ENCODE measurements at places on chromosomes 5 and 9.

- DNase-seq: peak; percentile 69
Observed at GRCh38 chr9:126611592-126612325, 2.0 kb upstream of the LMX1B start.

GRCh38 chr5:153623751-153624450 is 133.4 kb downstream of the GRIA1 start:
- DNase-seq: no peak

DNA sequence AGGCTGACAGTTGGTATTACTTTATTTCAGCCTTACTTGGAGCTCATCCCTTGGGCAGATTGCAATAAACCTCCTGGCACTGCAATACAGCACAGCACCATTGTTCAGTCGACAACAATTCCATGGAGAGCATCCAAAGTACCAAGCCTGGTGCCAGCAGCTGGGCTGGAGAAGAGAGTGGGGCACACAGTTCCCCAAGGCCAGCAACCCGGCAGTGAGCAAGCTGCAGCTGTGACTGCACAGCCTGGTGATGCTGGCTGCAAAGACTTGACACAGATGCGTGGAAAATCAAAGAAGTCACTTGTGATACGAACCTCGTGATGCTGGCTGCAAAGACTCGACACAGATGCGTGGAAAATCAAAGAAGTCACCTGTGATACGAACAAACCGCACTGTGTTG is 125.4 kb downstream of the ATPSCKMT start:
- no peak for DNase-seq

GRCh38 chr5:135955525-135955924 is 742 bp upstream of the LECT2 start:
- no peak for DNase-seq

DNA sequence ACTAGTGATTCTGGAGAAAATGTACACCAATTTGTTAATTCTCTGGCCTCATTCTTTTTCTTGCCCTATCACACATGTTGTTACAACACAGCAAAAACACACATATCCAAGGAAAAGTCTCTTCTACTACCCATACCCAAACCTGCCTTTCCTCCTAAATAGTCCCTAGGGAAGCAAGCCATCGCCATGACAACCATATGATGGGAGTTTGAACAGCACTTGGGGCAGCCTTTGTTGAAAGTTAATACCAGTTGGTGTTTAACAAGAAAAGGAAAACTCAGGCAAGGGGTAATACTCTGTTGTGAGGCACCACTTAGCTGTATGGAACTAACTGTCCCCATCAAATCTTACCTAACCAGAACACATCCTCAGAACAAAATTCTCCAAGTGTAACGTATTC is 1.7 kb downstream of the TRPM3 start:
- no peak for DNase-seq

- no peak for DNase-seq
Observed at GRCh38 chr5:109877670-109878045, 187.9 kb downstream of the MAN2A1 start.

GRCh38 chr5:108749128-108749861 is 1.6 kb downstream of the FER start:
- no peak for DNase-seq

- no peak for DNase-seq
Observed at GRCh38 chr5:138469540-138470321, 4.5 kb downstream of the EGR1 start.

GRCh38 chr9:136297016-136297691 is 6.7 kb downstream of the CCDC187 start:
- DNase-seq: no peak

- peak; percentile 36 for DNase-seq
Observed at GRCh38 chr5:35651002-35651756, 33.5 kb downstream of the SPEF2 start.

DNA sequence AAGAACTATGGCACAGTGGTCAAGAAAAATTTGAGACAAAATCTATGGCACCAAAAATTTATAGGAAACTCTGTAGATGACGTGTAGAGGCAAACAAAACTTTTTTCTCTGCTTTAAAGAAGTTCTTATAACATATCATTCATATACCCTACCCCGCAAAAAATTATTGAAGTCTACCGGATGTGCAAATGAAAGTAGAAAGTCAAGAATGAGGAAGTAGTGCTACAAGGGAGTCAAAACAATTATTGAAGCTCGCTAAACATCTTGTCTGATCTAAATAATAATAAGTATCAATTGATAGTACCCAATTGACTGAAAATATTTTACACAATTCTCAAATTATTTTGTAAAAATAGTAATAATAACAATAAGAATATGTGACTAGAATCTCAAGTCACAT is 398.5 kb downstream of the TAF11L14 start:
- no peak for DNase-seq

DNA sequence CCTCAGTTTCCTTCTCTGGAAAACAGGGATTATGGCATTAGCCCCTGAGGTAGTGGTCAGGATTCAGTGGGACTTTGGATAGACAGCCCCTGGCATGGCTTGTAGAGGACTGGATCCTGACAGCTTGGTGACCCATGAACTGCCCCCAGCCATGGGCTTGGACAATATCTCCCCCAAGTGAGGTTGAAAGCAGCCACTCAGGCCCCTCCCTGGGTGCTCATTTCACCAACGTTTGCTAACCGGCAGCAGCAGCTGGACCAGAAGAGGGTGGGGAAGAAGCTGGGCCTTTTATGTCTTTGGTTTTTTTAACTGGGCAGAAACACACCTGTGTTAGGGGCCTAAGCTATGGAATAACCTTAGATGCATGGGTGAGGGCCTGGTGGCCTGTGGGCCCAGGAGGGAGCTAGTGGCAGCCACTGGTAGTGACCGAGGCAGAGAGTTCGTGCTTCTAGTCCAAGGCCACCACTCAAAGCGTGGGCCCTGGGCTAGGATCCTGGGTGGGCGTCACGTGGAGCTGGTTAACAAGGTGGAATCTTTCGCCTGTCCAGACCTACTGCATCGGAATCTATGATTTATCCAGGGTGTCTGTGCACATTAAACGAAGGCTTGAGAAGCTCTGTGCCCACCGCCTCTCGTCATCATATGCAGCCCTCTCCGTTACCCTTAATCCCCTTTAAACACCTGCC is 1.9 kb downstream of the SLC2A8 start:
- DNase-seq: no peak

GRCh38 chr5:60883229-60883628 is 39.2 kb upstream of the ELOVL7 start:
- DNase-seq: no peak

GRCh38 chr9:9004810-9005209 is 1205.2 kb upstream of the DMAC1 start:
- DNase-seq: no peak

DNA sequence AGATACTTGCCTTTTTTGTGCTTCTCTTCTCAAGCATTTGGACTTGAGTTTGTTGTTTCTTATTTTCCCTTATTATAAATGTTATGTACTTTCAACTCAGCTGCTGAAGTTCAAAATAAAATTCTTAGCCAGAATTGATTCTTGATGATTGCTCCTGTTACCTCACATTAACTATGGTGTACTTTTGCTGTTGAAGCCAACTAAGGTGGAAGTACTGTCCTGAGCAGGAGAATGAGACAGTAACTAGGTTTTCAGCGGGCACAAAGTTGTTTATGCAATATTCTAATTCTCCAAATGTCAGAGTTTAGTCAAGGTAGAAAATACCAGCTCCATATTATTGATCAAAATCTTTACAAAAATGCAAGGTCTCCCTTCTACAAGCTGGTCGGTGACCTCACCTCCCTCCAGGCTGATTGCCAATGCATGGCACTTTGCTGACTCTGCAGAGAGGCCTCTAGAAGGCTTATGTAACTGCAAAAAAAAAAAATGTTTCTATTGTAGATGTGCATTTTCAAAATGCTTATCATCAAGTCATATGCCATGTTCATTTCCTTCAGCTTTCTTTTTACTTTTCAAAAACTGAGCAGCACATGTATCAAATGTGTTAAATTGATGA is 1783.5 kb upstream of the WWC1 start:
- no peak for DNase-seq

DNA sequence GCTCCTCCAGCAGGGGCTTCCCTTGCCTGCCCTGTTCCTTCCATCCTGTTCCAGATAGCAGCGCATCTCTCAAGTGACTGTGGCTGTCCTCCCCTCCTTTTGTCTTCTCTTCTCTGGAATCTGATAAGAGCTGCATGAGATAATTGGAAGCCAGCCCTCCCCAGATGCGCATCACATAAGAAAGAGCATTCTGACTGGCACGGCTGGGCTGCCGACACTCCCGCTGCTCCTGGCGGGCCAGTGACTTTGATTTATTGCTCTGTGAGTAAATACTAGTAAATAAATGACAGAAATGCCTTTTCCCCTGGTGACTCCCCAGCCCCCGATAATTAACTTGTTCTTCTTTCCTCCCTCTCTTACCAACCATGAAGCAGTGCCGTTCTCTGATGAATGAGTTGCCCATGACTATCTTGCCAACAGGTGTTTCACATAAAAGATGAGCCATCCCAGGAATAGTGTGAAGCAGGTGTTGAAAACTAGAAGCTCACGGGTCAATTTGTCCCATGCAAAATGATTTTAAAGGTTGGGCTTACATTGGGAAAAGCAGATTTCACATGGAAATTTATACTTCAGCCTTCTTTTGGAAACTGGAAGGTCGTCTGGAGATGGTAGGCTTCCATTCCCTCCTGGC is 212.3 kb downstream of the ERCC6L2 start:
- DNase-seq: no peak

DNA sequence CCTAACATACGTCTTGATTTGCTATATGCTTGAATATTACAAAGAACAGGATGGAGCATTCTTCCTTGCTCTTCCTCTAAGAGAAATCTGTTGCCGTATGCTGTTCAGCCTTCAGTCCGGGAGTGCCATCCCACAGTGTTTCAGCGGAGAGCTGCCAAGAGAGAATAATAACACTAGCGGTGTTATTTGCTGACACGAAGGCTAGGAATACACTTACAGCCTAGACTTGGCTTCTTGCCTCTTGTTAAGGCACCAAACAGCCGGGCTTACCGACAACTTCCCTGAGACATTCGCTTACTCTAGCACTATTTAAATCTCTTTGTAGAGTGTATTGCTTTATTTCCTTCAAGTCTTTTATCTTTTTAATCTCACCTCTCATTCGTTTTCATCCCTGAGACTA is 31.4 kb downstream of the KCTD16 start:
- DNase-seq: no peak

DNA sequence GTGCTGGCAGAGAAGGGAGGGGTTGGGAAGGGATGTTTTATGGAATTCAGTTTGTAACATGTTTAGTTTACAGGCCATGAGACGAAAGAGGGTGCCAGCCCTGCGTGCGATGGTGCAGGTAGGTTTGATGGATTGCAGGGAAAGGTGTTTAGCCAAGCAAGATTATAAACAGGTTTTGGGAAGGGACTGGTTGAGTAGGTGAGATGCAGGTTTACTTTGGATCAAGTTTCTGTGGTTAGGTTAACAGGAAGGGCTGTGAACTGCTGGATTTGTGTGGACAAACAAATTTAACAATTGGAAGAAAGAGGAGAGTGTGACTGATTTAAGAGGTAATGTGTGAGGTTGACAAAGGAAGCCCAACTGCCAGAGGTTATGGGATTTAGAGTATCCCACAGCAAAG is 32.6 kb upstream of the GPX3 start:
- no peak for DNase-seq

GRCh38 chr5:74226716-74227485 is 413.6 kb downstream of the ENC1 start:
- no peak for DNase-seq

GRCh38 chr9:136485049-136486045 is 2.5 kb upstream of the SEC16A start:
- DNase-seq: peak; percentile 41

DNA sequence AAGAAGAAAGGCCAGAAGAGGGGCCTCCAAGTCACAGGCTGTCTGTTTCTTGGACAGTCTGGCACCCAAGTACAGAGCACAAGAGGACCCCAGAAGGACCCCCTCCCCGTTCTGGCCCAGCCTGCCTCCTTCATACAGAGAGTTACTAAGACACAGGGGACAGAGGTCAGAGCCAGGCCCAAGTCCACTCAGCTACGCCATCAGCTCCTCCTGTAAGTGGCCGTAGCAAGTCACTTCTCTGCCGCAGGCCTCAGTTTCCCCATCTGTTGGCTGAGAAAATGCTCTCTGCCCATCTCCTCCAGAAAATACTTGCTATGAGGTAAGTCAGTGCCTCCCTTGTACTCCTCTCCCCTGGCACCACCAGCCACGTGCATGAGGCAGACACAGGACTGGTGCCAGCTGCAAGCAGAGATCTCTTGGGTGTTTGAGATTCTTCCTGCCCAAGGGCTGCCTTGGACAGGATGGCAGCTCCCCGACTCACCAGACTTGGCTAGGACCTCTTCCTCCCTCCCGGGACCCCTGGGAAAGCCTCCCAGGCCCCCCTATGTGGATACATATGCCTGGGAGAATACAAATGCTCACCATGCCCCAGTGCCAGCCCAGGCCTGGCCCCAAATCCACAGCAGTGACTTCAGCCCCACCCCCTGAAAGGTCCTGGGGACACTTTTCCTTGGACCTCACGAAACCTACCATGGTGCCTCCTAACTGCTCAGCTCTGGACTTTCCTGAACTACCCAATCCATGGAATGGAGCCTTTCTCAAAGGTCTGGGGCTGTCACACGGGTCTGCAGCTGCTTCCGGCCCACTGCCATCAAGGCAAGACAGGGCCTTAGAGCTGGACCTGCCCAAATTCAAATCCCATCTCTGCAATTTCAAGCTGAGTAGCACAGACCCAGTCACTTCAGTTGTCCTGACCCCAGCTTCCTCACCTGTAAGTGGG is 5.1 kb downstream of the EEIG1 start:
- no peak for DNase-seq

GRCh38 chr5:179244044-179244443 is 101.2 kb downstream of the ADAMTS2 start:
- no peak for DNase-seq

DNA sequence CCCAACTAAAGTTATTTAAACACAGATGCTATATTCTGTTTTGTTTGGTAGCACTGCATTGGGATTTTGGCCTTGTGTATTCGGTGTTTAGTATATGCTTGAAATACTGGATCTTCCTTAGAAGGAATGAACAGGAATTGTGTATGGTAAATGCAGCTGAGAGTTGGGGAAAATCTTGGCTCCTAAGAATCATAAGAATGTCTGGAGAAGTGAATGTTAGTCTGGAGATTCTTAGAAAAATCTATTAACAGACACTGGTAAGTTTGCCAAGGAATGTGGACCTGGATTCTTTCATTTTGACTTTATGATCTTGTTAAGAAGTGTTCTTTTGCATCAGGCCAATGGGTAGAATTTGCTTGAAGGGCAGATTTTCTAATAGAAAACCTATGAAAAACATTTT is 38.9 kb downstream of the SNX30 start:
- DNase-seq: no peak

DNA sequence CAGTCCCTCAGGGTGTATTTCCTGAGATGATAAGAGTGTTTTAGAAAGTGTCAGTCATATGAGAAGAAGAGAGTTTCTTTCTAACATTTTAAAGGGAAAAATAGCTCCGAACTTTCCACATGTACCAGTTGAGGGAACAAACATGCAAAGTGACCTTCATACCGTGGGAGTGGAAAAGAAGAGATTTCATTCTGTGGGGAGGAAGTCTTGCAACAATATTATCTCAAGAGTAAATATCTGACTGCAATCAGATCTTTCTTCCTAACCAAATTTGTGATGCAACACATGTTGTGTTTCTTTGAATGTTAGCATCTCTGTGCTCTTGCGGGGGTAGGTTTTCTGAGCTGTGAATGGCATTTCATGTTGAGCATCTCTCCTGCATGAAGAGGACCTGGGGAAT is 30.6 kb downstream of the ANKRD55 start:
- DNase-seq: no peak

- no peak for DNase-seq
Observed at GRCh38 chr5:132480042-132480441, 10.5 kb downstream of the IRF1 start.

Measured in HL-60 (cell line).